Activated CD4-positive, alpha-beta T cell treated with anti-CD3 and anti-CD28 coated beads, Interleukin-2, amount 50 U/mL, for 4 hours (primary cell): ENCODE measurements at places on chromosomes 5 and 9.

GRCh38 chr5:33049842-33050241 is 338.7 kb downstream of the NPR3 start:
- no peak for DNase-seq

DNA sequence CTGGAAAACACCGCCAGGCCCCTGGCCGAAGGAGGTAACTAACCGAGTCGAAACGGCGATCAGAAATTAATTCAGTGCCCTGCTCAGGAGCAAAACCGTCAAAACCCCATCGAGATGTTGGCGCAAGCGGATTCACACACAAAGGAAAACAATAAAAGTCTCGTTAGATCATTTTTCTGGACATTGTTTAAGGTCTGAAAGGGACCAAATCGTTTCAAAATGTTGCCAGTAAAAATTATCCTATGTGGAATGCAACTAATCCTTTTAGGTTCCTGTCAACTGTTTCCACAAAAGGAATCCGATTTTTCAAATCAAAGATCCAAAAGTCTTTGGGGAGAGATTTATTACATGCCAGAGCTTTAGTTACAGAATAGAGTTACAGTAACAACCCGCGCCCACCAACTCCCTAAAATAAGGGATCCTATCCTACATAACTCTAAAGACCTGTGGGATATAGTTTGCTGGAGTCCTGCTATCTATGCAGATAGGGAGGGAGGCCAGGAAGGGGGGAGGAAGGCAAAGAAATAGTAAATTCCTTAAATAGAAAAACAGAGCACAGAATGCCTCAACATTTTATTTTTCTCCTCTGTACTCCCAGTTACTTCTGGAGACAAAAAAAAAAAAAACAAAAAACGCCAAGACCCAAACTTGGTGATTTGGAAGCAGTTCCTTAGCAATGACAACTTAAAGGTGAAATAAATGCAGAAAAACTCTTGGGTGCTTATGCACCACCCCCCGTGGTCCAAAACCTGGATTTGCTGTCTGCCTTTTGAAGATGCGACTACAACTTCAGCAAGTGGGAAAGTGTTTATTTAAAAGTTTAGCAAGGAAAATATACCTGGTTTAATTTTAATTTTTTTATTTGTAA is 10.6 kb downstream of the FOXD1 start:
- DNase-seq: no peak

DNA sequence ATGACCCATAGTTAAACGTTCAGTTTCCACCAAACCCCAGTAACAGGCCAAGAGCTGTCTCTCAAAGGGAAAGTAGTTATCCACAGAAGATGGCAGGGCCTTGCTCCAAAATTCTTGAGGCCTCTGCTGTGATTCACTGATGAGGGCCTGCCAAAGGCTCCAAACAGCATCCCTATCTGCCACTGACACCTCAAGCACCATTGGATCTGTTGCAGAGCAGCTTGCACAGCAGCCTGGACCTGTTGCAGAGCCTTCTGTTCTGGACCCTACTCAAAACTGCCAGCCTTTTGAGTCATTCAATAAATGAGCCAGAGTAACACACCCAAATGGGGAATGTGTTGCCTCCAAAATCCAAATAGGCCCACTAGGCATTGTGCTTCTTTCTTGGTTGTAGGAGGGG is 741.5 kb upstream of the RGMB start:
- no peak for DNase-seq

GRCh38 chr9:111992523-111992922 is 95.9 kb downstream of the UGCG start:
- DNase-seq: no peak

- no peak for DNase-seq
These were observed 33.1 kb downstream of the ALDH7A1 start for GRCh38 chr5:126561908-126562307.

DNA sequence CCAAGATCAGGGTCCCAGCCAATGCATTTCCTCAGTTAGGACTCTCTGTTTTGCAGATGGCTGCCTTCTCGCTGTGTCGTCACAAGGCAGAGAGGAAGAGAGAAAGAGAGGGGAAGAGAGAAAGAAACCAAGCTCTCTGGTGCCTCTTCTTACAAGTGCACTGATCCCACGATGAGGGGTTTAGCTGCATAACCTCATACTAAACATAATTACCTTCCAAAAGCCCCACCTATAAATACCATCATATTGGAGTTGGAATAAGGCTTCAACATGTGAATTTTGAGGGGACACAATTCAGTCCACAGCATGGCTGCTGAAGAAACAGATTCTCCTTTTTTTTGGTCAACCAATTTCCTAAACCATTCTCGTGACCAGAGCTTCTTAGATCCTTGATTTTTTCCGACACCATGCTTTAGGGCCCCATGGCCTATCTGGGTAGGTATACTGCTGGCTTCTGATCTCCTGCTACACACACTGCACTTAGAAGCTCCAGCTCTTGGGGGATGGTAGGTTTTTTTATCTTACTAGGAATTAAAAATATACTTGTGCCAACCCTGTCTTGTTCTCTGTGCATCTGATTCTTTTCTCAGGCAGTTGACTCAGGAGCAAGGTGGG is 5.1 kb downstream of the CAMK4 start:
- no peak for DNase-seq

GRCh38 chr5:67028371-67028770 is 168.2 kb downstream of the CD180 start:
- no peak for DNase-seq

GRCh38 chr5:177392765-177393164 is 7.7 kb downstream of the PFN3 start:
- no peak for DNase-seq

- DNase-seq: no peak
These were observed 2.2 kb upstream of the DPP7 start for GRCh38 chr9:137116728-137117127.

DNA sequence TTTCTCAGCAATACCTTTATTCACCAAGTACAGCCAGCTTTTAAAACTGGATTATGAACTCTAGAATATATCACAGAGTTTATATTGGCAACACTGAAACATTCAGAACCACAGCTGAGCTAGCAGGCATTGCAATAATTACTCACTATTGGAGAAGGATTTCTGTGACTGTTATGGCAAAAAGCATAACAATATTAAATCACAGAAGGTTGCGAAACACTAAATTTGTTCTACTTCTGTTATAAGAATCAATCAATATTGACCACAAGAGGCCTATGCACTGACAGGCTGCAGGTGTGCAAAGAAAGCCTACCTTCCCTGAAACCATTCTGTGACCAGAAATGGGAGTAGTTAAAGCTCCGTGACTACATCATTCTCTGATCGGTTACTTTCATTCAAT is 59.2 kb downstream of the AP3B1 start:
- DNase-seq: no peak

DNA sequence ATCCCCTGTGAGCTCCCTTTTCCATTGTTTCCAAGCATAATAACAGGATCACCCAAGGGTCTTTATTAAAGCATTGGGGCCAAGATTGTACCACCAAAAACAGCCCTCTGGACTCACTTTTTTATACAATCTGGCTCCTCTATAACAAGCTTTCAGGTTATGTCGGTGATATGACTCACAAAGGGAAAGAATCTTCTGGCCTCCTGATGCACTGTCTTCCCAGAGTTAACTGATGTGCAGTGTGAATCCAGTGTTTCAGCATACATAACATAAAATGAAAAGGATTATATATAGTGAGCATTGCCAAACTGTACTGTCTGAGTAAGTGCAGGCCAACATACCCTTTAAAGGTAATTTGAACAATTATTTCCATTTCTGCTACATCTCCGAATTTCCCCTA is 33.9 kb upstream of the MAN2A1 start:
- no peak for DNase-seq

DNA sequence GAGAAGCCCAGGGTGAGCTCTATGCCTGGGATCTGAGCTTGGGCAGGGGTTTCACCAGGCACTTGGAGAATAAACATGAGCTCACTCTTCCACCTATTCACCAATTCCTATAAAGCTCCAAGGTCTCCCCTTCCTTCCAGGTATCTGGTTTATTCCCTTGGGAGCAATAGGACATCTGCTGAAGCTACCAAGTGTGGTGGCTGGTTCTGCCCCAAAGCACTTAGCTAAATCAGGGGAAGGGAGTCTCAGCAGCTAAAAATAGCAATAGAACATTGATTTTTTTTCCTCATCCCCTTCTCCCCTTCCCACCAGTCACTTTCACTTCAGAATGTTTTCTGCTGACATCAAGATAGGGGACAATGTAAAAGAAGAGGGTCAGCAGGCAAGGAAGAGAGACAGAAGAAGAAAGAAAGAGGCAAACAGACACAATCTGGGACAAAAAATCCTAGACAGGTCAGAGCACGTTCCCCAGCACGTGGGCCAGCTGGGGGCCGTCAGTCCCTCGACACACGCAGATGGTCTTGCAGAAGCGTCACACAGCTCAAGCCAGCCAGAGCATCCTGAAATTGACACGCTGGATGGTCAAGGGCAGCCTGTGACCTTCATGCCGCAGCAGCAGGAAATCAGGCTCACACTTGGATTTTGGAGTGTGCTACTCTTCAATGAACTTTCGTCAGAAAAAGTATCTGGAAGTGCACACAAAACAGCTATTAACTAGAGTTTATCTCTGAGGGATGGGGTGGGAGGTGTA is 176.0 kb downstream of the ZNF608 start:
- DNase-seq: no peak

- no peak for DNase-seq
These were observed 121.1 kb downstream of the EGFLAM start for GRCh38 chr5:38379350-38379937.

- DNase-seq: no peak
These were observed 21.0 kb downstream of the TLX3 start for GRCh38 chr5:171330021-171330420.

- DNase-seq: no peak
These were observed 35.1 kb downstream of the SH3GLB2 start for GRCh38 chr9:128992995-128993394.

DNA sequence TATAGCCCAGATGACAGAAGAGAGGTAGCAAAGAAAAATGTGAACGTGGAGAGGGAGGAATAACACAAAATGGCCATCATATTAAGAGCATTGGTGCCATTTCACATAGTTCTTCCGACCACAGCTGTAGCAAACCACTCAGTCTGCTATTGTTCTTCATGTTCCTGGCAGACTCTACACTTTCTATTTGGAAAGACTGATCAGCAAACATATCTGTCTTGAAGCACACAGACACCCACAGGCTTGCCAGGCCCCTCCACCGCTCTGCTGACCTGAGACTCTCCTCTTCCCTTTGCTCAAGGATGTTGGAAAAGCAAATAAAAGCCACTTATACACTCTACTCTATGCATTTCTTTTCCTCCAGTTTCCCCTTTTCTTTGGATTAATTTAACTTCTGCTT is 298.0 kb downstream of the FBXL7 start:
- no peak for DNase-seq

DNA sequence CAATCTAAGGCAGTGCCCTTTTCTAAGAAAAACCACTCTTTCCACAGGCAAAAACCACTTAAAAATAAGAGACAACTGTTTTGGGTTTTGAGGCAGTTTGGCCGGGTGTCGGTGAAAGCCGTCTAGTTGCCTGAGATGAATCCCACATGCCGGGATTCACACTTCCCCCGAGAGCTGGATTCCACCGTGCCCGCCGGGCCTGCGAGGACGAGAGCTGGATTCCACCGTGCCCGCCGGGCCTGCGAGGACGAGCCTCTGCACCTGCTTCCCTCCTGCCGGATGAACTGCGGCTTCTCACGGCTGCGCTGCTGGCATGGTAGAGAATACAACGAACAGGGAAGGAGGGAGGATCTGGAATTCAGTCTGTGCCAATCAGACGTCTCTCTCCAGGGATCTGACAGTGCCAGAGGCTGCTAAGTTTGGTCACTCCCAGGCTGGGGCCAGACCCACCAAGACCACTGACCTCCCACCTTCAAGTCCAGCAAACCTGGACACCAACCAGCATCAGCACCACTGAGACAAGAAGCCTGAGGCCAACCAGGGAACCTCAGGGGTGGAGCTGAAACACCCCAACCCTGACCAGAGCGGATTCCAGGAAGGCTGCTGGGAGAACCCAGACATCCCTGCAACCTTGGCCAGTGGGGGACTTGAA is 23.0 kb downstream of the VAV2 start:
- DNase-seq: no peak

DNA sequence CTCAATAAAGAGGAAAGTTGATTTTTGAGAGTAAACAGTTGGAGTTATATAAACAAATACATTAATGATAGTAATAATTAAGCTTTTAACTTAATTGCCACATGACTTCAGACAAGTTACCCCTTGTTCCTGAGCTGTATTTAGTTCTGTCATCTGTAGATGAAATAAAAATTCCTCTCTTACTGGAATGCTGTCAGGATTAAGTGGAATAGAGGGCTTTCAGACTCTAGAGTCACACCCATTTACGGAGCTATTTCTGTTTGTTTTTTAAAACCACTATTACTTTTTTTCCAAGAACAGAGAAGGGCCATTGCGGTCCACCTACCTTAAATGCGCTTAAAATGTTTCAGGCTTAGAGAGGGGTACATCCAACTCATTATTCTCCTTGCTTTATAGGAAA is 170.6 kb downstream of the CHSY3 start:
- DNase-seq: no peak

GRCh38 chr9:133443248-133443647 is 16.5 kb upstream of the CACFD1 start:
- no peak for DNase-seq

GRCh38 chr5:14424011-14424685 is 157.4 kb upstream of the OTULINL start:
- DNase-seq: no peak

GRCh38 chr5:50855001-50855400 is 188.6 kb downstream of the PARP8 start:
- DNase-seq: no peak

GRCh38 chr5:149005077-149005892 is 57.6 kb downstream of the SH3TC2 start:
- no peak for DNase-seq

- no peak for DNase-seq
These were observed 52.3 kb upstream of the IFNK start for GRCh38 chr9:27471789-27472188.

- DNase-seq: no peak
These were observed 49.0 kb downstream of the FAM78A start for GRCh38 chr9:131227112-131227958.

DNA sequence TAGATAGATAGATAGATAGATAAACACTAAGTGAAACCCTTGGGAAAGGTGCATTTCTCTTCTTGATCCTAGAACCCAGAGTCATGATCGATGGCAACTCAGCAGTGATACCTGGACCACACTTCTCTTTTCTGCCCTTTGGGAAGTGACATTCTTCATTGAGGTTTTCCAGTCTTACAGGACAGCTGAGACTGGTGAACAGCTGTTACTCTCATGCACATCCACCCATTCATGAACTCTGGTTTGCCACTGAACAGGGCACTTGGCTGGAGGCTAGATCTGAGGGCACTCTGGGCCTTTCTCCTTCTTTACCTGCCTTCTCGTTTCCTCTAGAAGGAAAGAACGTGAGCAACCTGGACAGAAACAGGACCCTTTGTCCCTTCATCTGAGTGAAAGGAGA is 164.5 kb downstream of the DRD1 start:
- no peak for DNase-seq

- DNase-seq: no peak
These were observed 99.9 kb upstream of the BNC2 start for GRCh38 chr9:16970321-16970720.

GRCh38 chr5:73638344-73639095 is 12.5 kb downstream of the ARHGEF28 start:
- no peak for DNase-seq
